Central memory CD8-positive, alpha-beta T cell (primary cell): ENCODE measurements at places on chromosomes 7 and 10.

DNA sequence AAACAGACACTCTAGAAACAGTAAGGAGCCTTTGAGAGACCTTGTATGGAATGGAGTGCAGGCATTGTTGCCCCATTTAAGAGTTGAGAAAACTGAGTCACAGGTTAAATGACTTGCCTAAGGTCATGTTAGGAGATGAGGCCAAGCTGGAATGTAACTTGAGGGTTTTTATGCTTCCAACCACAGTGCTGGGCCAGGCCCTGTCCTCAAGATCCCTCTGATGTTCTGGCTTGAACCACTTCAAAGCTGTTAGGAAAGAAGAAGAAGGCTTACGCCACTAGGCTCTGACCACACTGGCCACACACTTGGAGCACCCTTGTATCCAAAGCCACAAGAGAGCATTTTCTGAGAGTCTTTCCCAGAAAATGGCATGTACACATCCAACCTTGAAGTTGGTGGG, 42.7 kb downstream of the PLAU start:
- peaks cover 34% of the 10 kb centered on the region for H3K4me1 ChIP-seq
- H3K36me3 ChIP-seq: peaks cover 2% of the 10 kb centered on the region
- no peak overlapping the region for H3K4me3 ChIP-seq
- H3K27ac ChIP-seq: no peak overlapping the region

GRCh38 chr7:73985737-73986141, 42.2 kb upstream of the ELN start:
- no peak overlapping the region for H3K4me3 ChIP-seq

- H3K4me3 ChIP-seq: no peak overlapping the region
- H3K27me3 ChIP-seq: no peaks in the 10 kb centered on the region
- no peak for DNase-seq
- H3K27ac ChIP-seq: no peak overlapping the region
- peaks cover 17% of the 10 kb centered on the region for H3K36me3 ChIP-seq
These were observed 40.6 kb downstream of the NHLRC2 start for GRCh38 chr10:113895018-113895417.

DNA sequence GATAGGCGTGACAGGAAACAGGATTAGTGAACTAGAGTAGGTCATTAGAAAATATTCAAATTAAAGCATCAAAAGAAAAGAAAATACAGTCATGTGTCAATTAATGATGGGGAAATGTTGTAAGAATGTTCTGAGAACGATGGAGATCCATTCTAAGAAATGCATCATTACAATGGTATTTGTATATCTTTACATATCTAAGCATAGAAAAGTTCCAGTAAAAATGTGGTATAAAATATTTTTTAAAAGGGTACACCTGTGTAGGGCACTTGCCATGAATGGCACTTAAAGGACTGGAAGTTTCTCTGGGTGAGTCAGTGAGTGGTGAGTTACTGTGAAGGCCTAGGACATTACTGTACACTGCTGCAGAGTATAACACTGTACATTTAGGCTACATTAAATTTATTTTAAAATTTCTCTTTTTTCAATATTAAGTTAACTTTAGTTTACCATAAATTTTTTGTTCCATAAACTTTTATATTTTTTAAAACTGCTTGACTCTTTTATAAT, 282.5 kb downstream of the BMPER start:
- no peak for DNase-seq
- no peaks in the 10 kb centered on the region for H3K27me3 ChIP-seq
- H3K4me3 ChIP-seq: no peak overlapping the region
- no peak overlapping the region for H3K27ac ChIP-seq

GRCh38 chr7:101077303-101078086, 7.8 kb upstream of the TRIM56 start:
- H3K4me1 ChIP-seq: peaks cover 7% of the 10 kb centered on the region
- no peak overlapping the region for H3K27ac ChIP-seq
- peaks cover 2% of the 10 kb centered on the region for H3K36me3 ChIP-seq
- peak; percentile 70 for DNase-seq
- H3K27me3 ChIP-seq: peaks cover 7% of the 10 kb centered on the region
- H3K4me3 ChIP-seq: no peak overlapping the region
